ENCODE measurements at places on chromosomes 2 and 18.

GRCh38 chr2:142585785-142586184 is 291.7 kb upstream of the KYNU start:
- peak; percentile 1 for DNase-seq

- DNase-seq = no peak
These were observed 2035.3 kb upstream of the CELF4 start for GRCh38 chr18:39600894-39601293.

GRCh38 chr18:34322365-34323289 is 97.9 kb upstream of the NOL4 start:
- DNase-seq = no peak

- DNase-seq = no peak
These were observed 549.5 kb upstream of the ID2 start for GRCh38 chr2:8132351-8132831.

GRCh38 chr18:80233899-80234298 is 13.4 kb downstream of the PARD6G start:
- DNase-seq = no peak

- DNase-seq = no peak
These were observed 793 bp downstream of the CNRIP1 start for GRCh38 chr2:68318914-68319397.

- no peak for DNase-seq
These were observed 32.1 kb upstream of the PTMA start for GRCh38 chr2:231676243-231676642.

DNA sequence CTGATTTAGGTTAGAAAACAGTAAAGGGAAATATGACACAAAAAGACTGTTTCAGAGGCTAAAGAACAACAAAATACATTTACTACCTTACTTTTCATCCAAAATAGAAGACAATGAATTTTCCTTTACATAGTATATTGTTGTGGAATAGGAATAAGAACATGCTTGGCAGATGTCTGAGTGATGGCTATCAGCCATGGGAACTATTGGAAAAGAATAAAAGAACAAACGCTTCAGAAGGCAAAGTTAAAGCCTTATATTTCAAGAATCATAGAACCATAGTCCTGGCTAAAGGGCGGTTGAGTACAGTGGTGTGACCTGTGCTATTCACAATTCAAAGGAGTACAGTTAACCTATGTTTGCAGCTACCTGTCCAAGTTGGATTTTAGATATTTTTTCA is 73.9 kb upstream of the NRXN1 start:
- DNase-seq = no peak

- no peak for DNase-seq
These were observed 28.1 kb upstream of the MYCN start for GRCh38 chr2:15912203-15912602.

DNA sequence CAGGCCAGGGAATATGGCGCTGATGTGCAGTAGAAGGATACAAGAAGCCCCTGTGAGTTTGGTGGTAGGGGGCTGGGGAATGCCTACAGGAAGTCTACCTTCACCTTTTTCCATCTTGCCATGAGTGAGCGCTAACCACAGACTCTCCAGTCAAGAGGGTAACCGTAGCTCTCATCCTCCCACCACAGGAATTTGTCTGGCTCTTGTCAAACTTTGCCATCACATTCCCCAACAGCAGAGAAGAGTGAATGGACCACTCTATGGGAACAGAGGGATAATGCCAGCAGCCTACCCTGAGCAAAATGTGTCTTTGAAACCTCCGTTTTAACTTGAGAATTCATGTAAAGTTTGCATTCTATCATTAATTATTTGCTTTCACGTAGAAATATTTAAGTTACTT is 168.3 kb downstream of the NRP2 start:
- DNase-seq = no peak

GRCh38 chr2:169877398-169877797 is 50.1 kb downstream of the UBR3 start:
- DNase-seq = no peak

GRCh38 chr2:19664646-19665045 is 237.1 kb downstream of the TTC32 start:
- no peak for DNase-seq

GRCh38 chr2:181281206-181281832 is 175.9 kb upstream of the ITGA4 start:
- no peak for DNase-seq

GRCh38 chr2:67322353-67323001 is 74.7 kb upstream of the ETAA1 start:
- DNase-seq = no peak

- DNase-seq = no peak
These were observed 226.3 kb downstream of the CDCA7 start for GRCh38 chr2:173580956-173581355.

GRCh38 chr2:185137700-185138099 is 539.4 kb downstream of the ZNF804A start:
- no peak for DNase-seq

DNA sequence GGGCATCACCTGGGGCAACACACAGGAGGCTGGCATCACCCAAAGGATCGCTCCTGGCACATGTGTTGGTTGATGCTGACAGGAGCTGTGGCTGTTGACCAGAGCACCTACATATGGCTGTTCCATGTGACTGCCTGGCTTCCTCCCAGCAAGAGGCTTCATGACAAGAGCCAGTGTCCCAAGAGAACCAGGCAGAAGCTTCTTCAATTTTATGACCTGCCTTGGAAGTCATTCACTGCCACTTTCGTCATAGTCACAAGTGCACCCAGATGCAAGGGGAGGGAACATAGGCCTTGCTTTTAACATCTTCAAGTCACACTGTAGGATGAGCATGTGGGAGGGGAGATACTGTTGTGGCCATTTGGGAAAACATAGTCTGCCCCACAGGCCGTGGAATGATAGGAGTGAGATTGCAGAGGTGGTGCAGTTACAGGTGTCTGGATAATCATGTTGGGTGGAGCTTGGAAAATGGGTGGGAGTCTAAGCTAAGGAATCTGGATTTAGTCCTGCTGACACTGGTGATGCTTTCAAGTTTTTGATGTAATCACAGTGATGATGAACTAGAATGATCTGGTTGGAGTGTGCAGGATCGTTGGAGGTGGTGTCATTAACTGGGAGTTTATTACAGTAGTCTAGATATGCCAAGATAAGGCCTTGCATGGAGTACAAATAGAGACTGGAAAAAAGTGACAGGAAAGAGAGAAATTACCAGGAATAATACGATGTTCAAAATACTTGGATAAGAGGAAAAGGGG is 107.0 kb downstream of the RAPGEF4 start:
- DNase-seq = no peak

DNA sequence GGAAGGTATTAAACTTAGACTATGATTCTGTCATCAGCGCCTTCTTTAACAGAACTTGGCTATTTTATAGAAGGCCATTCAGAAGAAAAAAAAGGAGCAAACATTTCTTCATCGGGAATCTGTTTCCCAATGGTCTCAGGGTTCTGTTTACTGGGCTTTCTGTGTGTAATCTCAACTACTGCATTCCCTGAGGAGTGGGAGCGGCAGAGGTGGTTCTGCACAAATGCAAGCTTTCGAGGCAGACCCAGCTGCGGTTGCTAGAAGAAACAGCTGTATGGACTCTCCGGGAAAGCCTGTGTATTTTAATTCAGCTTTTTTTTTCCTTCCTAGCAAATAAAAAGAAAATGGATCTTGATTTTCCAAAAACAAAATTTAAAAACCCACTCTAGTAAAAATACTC is 250.7 kb downstream of the NAPG start:
- DNase-seq = no peak

- DNase-seq = no peak
These were observed 57.1 kb downstream of the SNORC start for GRCh38 chr2:232927032-232927792.

- no peak for DNase-seq
These were observed 45.3 kb downstream of the LRRFIP1 start for GRCh38 chr2:237672731-237673129.

- DNase-seq = no peak
These were observed 122.1 kb downstream of the MGAT5 start for GRCh38 chr2:134375935-134376334.

- no peak for DNase-seq
These were observed 19.5 kb downstream of the MRPL44 start for GRCh38 chr2:223976635-223977226.

GRCh38 chr2:151508519-151508918 is 98.8 kb downstream of the RIF1 start:
- DNase-seq = no peak

DNA sequence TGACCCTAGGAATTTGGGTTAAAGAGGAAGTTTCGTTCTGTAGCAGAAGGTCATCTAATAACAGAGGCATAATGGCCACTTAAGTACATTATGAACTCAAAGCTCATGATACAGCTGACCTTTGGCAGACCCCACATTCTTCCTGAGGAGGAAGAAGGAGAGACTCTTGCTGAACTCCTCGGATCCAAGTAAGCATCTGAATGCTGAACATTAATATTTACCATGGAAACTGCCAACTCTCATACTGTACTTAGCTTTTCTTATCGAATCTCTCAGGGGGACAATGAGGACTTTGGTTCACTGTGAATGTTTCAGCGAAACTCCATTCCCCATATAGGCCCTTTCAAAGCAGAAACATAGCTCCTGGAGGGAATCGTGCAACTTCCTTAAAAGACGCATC is 781.4 kb upstream of the GYPC start:
- no peak for DNase-seq

GRCh38 chr2:97740590-97741182 is 27.3 kb downstream of the ZAP70 start:
- peak; percentile 91 for DNase-seq

GRCh38 chr2:166803373-166804000 is 84.8 kb upstream of the XIRP2 start:
- DNase-seq = no peak

DNA sequence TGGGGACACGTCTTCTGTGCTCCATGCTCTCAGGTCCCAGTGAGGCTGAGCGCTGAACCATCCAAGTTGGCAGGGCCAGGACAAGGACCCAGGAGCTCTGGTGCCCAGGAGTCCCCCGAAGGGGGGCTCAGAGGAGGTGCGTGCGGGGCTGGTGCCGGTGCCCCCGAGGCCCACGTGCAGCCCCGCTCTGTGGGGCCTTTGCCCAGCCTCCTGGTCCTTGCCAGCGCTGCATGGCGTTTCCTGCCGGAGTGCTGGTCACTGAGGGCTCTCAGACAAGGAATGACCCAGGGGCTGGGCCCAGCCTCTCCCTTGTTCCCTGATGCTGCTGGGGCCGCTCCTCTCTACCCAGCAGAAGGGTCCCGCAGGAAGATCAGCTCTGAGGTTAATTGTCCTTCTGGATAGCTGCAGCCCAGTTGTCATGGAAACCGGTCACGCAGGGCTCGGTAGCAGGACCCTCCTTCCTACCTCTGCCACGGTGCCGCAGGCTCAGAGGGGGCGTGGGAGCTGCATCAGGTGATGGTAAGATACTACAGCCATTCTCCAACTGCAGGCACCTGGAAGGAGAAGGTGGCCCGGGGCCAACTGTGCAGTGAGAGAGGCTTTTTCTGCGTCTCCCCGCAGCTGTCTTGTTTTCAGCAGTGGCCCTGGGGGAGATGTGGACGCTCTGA is 64.5 kb downstream of the RRM2 start:
- no peak for DNase-seq

- no peak for DNase-seq
These were observed 31.5 kb upstream of the PTPRM start for GRCh38 chr18:7535436-7536205.

DNA sequence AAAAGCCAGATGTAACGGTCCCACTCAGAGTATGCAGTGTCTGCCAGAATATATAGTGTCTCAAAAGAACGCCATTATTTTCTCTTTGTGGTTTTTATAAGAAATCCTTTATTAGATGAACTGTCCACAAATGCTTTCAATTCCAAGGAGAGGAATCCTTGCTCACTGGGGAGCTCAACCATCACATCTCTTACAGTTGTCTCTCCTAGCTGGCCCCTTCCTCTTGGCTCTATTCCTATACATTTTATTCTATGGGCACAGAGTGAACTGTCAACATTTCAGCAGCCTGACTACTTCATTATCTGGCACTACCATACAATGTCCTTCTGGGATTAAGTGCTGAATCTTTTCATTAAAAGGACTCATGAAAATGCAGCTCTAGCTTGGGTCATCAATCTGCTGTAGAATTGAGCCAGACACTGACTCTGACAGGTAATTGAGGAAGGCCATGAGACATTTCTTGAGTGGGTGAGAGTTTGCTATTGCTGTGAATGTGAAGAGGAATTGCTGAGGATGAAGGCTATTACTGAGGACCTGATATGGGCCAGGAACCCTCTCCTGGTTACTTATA is 96.5 kb upstream of the THOC1 start:
- DNase-seq = no peak

DNA sequence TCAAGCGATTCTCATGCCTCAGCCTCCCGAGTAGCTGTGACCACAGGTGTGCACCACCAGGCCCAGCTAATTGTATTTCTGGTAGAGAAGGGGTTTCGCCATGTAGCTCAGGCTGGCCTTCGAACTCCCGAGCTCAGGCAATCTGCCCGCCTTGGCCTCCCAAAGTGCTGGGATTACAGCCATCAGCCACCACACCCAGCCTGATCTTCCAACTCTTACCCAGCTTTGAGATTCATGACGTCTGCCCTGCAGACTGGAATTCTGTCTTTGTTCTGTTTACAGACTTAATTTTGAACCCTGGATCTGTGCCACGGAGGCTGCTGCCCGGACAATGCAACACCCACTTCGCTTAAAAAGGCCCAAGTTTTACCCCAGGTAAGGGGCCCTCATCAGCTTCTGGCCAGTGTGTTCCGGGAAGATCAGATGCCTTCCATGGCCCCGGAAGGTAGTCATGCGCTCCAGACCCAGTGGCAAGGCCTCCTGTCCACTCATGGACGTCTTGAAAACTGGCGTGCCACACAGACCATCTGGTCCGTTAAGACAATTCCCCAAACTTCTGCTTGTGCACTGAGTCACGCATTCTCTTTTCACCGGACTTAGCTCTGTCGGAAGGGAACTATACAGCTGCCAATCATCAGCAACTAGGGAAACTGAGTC is 5.5 kb downstream of the PXDN start:
- DNase-seq = no peak

DNA sequence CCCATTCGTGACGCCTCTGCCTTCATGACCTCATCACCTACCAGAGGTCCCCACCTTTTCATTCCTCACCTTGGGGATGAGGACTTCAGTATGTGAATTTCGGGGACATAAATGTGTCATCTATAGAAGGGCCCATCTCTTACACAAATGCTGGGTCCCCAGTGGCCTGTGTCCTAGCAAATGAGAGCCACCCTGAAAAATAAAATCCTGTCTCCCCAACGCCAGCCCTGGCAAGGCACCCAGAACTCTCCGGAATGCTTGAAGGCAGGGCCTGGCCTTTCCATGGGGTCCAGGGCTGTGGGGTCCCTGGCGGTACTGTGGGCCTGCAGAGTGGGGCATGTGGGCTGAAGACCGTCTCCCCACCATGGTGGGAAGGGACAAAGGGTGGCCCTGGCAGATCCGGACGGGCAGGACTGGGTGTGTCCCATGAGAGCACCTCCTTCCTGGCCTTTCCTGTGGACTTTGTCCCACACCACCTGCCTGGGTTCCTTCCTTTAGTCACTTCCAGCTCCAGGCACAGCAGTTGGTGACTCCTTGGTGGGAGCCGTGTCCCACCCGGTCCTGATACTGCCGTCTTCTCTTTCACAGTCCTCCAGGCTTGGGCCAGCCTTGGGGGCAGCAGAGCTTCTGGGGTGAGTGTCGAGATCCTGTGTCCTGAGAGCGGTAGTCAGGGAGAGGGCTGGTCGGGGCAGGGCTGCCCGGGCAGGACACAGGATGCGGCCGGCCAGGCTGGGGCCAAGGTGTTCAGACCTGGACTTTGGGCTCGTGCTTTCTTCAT is 18.6 kb downstream of the CAPN10 start:
- DNase-seq = no peak

GRCh38 chr2:143428700-143429099 is 299.5 kb downstream of the ARHGAP15 start:
- DNase-seq = no peak

- DNase-seq = no peak
These were observed 130.4 kb downstream of the ZNF236 start for GRCh38 chr18:76952747-76953146.

GRCh38 chr2:29130295-29130694 is 15.1 kb downstream of the CLIP4 start:
- no peak for DNase-seq

All from GM19239 (cell line).